ENCODE measurements at places on chromosomes 2 and 18.

GRCh38 chr2:151367571-151367970 lies 10.2 kb downstream of the TNFAIP6 start:
- no peak for DNase-seq

GRCh38 chr2:235366390-235366789 lies 127.5 kb upstream of the AGAP1 start:
- DNase-seq, result no peak

DNA sequence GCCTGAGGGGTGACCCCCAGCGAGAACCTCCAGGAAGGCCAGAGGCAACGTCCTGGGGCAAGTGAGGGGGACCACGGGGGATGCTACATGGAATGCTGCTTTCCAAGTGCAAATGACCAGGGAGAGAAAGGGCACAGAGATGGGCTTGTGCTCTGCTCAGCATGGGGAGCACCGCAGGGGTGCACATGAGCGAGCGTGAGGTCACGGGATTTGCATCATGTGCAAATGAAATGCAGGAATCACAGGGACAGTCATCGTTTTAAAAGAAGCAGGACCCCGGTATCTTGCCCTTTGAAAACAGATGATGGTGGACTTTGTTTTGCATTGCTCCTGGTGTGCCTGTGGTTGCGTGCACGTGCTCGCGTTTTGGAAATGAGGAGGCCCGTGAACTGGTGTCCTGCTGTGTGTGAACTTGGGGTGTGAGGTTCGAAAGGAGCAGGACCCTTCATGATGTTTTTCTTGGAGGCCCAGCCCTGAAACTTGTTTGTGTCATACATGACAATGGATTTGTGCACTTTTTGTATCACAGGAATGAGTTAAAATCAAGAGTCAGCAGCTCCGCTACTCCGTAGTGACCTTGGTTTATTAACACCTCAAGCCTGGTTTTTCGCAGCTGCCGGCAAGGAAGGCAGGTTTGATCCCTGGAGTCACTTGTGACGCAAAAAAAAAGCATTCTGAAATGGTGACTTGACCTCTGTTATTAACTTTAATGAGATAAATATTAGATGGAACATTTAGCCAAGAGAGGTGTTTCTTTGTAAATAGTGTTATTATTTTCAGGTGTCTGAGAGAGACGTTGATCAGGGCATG lies 234.5 kb downstream of the LDLRAD4 start:
- DNase-seq, result no peak

GRCh38 chr18:6219116-6219717 lies 195.5 kb downstream of the L3MBTL4 start:
- DNase-seq, result peak; percentile 24

DNA sequence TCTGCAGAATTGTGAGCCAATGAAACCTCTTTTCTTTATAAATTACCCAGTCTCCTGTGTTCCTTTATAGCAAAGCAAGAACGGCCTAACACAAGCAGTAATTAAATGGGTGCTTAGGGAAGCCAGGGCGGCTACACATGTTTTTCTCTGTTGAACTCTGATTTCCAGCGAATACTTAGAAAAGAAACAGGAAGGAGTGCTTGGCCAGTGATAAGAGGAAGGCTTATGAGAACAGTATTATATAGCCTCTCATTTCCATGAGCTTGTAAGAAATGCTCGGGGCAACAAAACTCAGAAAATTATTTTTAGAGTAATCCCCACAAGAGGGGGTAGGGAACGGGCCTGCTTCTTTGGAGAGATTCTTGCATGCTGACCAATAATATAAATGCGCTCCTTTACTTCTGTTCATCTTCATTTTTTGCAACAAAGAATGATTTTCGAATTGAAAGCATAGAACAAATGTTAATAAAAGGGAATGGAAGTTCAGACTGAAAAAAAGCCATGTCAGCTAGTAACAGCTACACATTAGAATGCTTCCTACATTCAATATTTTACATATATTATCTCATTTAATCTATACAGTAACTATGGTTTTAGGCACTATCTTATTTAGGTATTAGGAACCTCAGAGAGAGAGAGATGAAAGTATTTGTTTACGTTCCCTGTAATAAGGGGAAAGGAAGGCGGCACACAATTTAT lies 49.7 kb upstream of the CCDC85A start:
- no peak for DNase-seq

- DNase-seq, result no peak
Observed at GRCh38 chr2:225806105-225806504, 406.6 kb downstream of the NYAP2 start.

GRCh38 chr18:56124186-56124585 lies 514.2 kb downstream of the TXNL1 start:
- DNase-seq, result no peak

GRCh38 chr2:128535953-128536352 lies 217.3 kb upstream of the HS6ST1 start:
- DNase-seq, result no peak

GRCh38 chr2:233490831-233491230 lies 75.8 kb downstream of the USP40 start:
- no peak for DNase-seq

GRCh38 chr18:79515331-79515730 lies 119.6 kb downstream of the NFATC1 start:
- DNase-seq, result no peak

- DNase-seq, result no peak
Observed at GRCh38 chr2:157764386-157764785, 111.7 kb downstream of the ACVR1 start.

DNA sequence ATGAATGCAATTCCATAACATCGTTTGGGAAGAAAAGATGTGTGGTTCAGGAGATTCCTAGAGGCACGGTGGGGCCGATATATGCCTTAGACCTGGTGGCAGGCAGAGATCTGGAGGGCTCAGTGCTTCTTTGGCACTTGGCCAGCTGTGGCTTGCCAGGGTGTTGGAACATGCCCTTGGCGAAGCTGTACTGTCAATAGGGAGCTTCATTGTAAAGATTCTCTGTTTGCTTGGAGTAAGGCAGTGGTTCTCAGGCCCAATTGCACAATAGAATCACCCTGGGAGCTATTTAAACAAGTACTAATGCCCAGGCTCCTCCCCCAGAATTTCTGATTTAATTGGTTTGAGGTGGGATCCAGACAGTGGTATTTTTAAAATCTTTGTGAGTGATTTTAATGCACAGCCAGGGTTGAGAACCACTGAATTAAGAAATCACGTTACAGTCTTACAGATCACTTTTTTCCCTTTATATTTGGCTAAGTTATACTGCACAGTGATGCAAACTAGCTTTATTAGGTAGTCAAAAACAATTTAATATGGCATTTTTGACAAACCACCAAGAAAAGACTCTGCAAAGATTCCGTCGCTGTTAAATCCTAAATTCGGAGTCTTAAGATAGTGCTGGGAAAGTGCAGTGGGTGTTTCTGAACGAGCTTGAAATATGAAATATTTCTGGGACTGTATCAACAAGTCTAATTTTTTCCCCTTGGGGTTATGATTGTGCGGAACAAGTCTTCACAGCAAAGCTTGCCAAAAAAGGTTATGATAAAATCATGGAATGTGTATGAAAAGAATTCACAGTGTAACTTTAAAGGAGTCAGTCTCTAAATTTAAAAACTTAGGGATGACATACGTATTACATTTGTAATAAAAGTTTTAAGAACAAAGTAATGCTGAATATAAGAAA lies 78.0 kb downstream of the CRIM1 start:
- DNase-seq, result no peak

GRCh38 chr2:98121149-98121548 lies 34.2 kb downstream of the VWA3B start:
- no peak for DNase-seq

DNA sequence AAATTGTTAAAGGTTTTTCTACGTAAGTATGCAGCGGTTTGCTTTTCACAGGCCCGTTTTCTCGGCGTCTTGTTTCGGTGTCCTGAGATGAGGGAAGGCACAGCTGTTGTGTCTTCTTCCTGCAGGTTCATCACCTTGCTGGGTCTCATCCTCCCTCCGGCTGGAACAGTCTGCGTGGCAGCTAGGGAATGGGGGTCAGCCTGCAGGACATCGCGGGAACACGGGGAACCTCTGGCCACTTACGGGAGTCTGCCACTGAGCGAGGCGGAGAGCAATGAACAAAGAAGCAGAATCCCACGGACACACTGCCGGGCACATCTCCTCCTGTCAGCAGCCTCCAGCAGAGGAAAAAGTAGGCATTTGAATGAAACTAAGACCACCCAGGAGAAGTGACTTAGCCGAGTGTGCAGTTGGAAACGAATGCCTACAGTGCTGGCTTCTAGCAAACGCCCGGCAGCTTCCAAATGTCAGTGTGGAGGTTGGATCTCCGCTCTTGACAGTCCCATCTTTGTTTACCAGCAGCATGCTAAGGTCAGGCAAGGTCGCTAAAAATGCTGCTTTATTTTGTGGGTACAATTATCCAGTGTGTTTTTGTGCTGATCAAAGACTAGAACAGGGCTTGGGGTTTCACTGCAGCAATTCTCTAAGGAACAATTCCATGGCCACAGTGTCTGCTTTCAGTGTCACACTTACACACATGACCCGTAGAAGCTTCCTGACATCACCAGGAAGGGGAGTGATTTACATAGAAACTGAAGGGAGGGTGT lies 109.8 kb upstream of the SEC11C start:
- DNase-seq, result no peak

- peak; percentile 67 for DNase-seq
Observed at GRCh38 chr2:153519257-153519875, 40.8 kb upstream of the RPRM start.

- no peak for DNase-seq
Observed at GRCh38 chr2:57959390-57959789, 87.2 kb upstream of the VRK2 start.

GRCh38 chr2:68885811-68886075 lies 14.5 kb upstream of the BMP10 start:
- DNase-seq, result no peak

GRCh38 chr2:65256054-65256453 lies 28.4 kb downstream of the ACTR2 start:
- no peak for DNase-seq

DNA sequence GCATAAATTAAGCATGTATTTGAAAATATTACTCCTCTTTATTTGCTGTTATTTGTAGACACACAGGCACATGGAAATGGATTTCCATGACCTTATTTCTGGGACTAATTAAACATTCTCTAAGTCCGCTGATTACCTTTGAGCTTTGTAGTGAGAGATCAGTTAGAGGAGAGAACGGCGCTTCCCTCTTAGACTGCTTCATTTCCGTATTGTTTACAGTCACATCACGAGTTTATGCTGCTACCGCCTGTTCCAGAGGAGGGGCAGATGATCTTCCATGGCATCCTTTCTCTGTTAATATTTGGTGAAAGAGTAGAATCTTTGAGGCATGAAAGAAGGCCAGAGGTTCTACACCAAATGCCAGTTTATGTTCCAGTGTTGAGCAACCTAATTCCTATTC lies 404.4 kb downstream of the TRIB2 start:
- no peak for DNase-seq

- no peak for DNase-seq
Observed at GRCh38 chr18:25650201-25650941, 298.4 kb upstream of the ZNF521 start.

GRCh38 chr2:239667431-239667985 lies 266.7 kb upstream of the HDAC4 start:
- DNase-seq, result no peak

DNA sequence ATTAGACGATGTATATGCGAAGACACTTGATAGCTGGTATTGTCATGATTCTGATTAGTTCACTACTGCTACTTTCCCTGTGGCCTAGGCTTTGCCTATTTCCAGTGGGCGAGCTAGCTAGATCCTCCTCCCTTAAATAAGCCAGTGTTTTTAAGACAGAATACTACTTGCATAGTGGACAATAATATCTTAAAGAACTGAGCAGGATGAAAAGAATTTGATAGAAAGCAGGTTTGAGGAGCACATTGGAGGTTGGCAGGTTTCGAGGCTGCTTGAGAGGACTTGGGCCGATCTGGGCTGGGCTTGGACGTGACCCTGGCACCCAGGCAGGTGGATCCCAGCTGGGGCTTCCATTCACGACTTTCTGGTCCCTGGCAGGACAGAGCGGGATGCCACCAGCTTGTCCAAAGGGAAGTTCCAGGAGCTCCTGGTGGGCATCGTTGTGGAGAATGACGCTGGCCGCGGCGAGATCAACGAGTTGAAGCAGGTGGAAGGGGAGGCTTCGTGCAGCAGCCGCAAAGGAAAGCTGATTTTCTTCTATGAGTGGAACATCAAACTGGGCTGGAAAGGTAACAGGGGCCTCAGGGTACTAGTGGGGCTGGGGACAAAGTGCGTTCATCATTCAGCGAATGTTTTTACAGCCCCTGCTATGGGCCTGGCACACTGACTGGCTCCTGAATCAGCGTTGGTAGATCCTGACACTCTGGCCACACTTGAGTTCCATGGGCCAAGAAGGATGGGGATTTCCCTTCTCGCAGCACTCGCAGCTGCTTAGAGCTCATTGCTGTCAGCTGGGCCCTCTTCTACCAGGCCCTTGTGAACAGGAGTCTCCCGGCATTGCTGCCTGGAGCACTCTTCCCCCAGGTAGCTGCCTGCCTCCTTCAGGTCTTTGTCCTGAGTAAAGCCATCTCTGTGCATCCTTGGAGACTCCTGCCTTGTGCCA lies 16.9 kb downstream of the C2orf74 start:
- DNase-seq, result peak; percentile 21

GRCh38 chr2:217076657-217077232 lies 216.9 kb upstream of the TNP1 start:
- DNase-seq, result no peak

- DNase-seq, result no peak
Observed at GRCh38 chr18:70469916-70470315, 181.1 kb downstream of the SOCS6 start.

DNA sequence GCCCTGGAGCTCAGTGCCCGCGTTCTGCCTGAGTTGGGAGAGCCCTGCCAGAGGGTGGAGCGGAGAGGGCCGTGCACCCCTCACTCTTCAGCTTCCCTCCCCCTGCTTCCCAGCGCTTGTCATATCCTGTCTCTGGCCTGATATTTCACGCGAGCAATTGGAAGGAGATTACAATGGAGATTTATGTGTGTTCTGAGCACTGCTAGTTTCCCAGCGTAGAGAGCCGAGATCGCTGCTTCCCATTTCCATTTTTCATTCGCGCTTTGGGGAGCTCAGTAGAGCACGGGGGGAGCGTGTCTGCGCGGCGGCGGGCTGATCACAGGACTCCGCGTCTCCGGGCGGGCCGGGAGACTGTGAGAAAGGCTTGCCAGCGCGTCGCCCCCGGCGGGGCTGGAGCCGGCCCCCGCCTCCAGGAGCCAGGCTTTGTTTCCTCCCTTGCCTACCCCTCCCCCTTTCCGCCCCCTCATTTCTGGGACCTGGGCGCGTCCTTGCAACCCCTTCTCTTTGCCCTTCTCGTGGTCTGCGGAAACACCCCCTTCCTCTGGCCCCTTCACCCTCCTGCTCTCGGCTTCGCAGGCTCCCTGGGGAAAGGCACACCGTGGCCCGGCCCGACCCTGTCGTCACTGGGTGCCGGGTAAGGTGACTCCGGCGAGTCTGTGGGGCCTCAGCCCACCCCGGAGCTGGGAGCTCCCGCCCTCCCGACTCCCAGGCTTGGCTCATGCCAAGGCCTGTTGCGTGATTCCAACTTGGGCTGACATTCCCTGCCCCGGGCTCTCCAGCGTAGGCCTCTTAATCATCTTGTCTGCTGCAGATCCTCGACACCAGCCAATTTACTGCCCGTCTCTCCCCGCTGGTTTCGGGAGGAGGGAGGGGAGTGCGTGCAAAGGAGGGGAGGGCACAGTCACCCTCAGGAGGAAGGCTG lies 5.8 kb downstream of the DLX2 start:
- peak; percentile 29 for DNase-seq
